ENCODE measurements at places on chromosomes 5 and 9. TPM values are rescaled to one million over a fixed set of nuclear protein-coding genes. Genes with fewer than 3 reads are reported as not detected.

The MELK gene
- 3.3 TPM for total RNA-seq

- DNase-seq = no peak
- no peaks in the 10 kb centered on the region for H3K4me1 ChIP-seq
- no peaks in the 10 kb centered on the region for H3K27me3 ChIP-seq
- H3K36me3 ChIP-seq = no peaks in the 10 kb centered on the region
- no peak overlapping the region for H3K4me3 ChIP-seq
Measured at GRCh38 chr9:106593201-106593600, 269.8 kb upstream of the ZNF462 start.

The SEMA5A gene
- 17.6 TPM for total RNA-seq

DNA sequence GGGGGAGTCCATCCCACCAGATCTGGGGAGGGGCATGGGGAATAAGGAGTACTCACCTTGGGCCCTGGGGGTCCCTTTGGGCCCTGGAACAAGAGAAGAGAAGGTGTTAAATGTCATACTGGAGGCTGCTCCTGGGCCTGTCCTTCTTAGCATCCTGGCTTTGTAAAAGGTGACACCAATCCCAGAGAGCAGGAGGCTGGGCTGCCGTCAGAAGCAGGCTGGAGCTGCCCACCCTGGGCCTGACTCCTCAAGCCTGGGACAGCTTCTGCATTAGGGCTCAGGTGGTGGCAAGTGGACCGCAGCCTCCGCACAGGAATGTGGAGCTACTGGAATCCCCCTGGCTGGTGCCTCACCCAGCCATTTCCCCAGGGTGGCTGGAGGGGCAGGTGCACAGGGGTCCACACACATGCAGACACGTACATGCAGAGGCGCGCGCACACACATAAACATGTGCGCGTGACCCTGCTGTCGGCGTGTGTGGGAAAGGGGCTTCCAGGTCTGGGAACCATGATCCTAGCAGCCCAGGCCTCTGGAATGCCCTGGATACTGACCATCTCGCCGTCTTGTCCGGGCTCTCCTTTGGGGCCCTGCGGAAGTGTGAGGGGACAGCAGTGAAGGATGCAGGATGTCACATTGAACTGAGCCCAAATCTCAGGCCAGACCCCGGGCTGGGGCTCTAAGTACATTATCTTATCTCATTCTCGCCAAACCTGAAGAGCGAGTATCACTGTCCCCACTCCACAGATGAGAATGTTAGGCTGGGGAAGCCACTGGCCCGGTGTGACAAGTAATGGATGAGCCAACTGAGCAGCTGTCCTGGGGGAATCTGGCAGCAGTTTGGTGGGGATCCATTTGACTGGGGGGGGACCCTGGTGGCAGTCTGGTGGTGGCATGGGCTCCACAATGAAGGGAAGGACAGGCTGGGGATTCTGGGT lies 29.3 kb upstream of the PHYKPL start:
- no peak for DNase-seq
- no peaks in the 10 kb centered on the region for H3K4me1 ChIP-seq
- H3K4me3 ChIP-seq = no peak overlapping the region
- no peaks in the 10 kb centered on the region for H3K27me3 ChIP-seq
- H3K27ac ChIP-seq = no peak overlapping the region

GRCh38 chr5:129593525-129593924 lies 133.4 kb downstream of the ADAMTS19 start:
- no peak for DNase-seq

GRCh38 chr5:148492351-148492750 lies 108.6 kb downstream of the FBXO38 start:
- no peak overlapping the region for H3K27ac ChIP-seq
- H3K36me3 ChIP-seq = no peaks in the 10 kb centered on the region
- H3K27me3 ChIP-seq = no peaks in the 10 kb centered on the region
- no peak overlapping the region for H3K4me3 ChIP-seq

GRCh38 chr5:34672196-34672595 lies 16.1 kb downstream of the RAI14 start:
- no peak overlapping the region for H3K4me3 ChIP-seq
- DNase-seq = no peak
- H3K36me3 ChIP-seq = no peaks in the 10 kb centered on the region
- H3K27me3 ChIP-seq = no peaks in the 10 kb centered on the region
- no peaks in the 10 kb centered on the region for H3K4me1 ChIP-seq

The WDR38 gene
- not detected for total RNA-seq

DNA sequence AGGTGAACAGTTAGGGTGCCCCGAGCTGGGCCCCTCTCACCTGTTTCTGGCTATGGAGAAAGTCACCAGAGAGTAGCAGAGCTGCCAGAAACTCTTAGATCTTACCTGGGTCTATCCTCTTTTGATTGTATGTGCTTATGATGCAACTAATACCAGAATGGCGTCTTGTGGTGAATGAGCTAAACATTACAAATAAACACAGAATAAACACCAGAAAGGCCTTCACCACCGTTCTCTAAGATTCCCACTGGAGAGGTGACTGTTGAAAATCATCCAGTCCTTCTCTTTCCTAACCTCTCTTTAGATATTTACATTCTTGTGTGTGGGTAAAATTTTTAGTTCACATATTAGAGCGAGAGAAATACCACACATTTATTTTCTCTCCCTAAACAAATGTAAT lies 241.7 kb upstream of the GAS1 start:
- no peak overlapping the region for H3K4me3 ChIP-seq
- H3K36me3 ChIP-seq = no peaks in the 10 kb centered on the region
- no peak for DNase-seq
- no peaks in the 10 kb centered on the region for H3K27me3 ChIP-seq
- H3K27ac ChIP-seq = no peak overlapping the region

The GPX3 gene
- 665 TPM for total RNA-seq

DNA sequence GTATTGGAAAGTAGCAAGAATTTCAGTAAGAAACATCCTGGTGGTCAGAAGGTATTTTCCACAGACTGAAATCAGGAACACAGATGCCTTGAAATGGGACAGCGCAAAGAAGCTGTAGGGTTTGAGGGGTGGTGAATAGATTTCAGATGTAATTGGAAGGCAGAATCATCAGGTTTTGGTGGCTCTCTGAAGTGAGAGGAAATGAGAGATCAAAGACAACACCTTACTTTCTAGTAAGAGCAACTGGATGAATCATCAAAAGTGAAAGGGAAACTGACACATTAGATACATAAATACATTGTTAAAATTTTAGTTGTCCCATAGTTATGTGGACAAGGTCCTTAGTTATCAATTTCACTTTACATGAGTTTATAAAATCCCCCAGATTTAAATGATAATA lies 188.2 kb upstream of the SLC27A6 start:
- no peaks in the 10 kb centered on the region for H3K4me1 ChIP-seq
- H3K27ac ChIP-seq = no peak overlapping the region
- H3K4me3 ChIP-seq = no peak overlapping the region
- no peaks in the 10 kb centered on the region for H3K27me3 ChIP-seq
- H3K36me3 ChIP-seq = no peaks in the 10 kb centered on the region
- DNase-seq = no peak

The OSMR gene
- total RNA-seq = 12.6 TPM

- H3K27ac ChIP-seq = no peak overlapping the region
- DNase-seq = no peak
- no peaks in the 10 kb centered on the region for H3K36me3 ChIP-seq
- no peaks in the 10 kb centered on the region for H3K4me1 ChIP-seq
Measured at GRCh38 chr5:100867039-100867562, 36.0 kb downstream of the ST8SIA4 start.

DNA sequence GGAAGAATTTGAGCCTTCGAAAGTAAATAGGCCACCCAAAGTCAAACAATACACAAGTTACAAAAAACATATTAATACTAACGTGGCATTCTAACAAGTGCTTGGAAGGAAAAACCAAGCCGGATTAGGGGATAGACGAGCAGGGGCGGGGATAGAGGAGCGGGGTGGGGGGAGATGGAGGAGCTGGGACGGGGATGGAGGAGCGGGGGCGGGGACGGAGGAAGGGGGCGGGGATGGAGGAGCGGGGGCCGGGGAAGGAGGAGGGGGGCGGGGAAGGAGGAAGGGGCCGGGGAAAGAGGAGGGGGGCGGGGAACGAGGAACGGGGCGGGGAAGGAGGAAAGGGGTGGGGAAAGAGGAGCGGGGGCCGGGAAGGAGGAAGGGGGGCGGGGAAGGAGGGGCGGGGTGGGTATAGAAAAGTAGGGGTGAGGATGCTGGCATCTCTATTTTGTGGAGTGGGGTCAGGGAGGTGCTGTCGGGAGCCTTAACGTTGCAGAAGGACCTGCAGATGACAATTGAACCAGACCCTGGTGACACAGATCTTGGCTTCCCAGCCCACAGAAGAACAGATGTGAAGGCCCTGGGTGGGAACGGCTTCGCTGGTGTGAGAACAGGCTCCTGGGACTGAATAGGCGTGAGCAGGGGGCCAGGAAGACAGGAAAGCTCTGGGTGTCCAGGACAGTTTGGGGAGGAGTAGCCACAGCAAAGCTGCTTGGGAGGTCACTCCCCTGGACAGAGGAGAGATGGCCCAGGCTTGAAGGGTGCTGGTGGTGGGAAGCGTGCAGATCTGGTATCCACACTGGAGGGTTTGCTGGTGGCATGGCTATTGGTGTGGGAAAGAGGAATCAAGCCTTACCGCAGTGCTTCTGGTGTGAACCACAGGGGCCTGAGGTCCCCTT lies 233.3 kb upstream of the DAP start:
- H3K4me3 ChIP-seq = no peak overlapping the region
- no peak for DNase-seq
- H3K4me1 ChIP-seq = no peaks in the 10 kb centered on the region
- H3K27ac ChIP-seq = no peak overlapping the region
- H3K27me3 ChIP-seq = no peaks in the 10 kb centered on the region

DNA sequence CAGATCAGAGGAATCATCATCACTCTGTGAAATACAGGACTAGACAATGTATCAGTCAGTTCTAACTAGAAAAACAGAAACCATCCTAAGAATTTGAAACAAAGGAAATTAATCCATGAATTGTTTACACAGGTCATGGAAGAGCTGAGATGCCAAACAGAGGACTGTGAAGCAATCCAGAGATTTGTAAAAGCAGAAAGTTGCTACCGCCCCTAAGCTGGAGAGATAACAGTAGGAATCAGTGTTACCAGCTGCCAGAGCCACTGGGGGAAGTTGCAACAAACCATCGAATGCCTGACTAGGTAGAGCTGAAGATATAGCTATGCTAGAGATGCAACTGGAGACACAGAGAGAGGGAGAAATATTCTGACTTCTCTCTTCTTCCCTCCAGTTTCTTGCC lies 10.4 kb upstream of the MIER3 start:
- H3K4me1 ChIP-seq = no peaks in the 10 kb centered on the region
- DNase-seq = no peak
- H3K27me3 ChIP-seq = no peaks in the 10 kb centered on the region
- H3K36me3 ChIP-seq = no peaks in the 10 kb centered on the region
- no peak overlapping the region for H3K4me3 ChIP-seq

GRCh38 chr9:13213337-13213736 lies 66.2 kb downstream of the MPDZ start:
- H3K27ac ChIP-seq = no peak overlapping the region
- H3K4me3 ChIP-seq = no peak overlapping the region
- H3K4me1 ChIP-seq = no peaks in the 10 kb centered on the region
- DNase-seq = no peak
- no peaks in the 10 kb centered on the region for H3K36me3 ChIP-seq

The PCDHGB5 gene
- 2.3 TPM for total RNA-seq

The MPDZ gene
- 34.7 TPM for total RNA-seq

DNA sequence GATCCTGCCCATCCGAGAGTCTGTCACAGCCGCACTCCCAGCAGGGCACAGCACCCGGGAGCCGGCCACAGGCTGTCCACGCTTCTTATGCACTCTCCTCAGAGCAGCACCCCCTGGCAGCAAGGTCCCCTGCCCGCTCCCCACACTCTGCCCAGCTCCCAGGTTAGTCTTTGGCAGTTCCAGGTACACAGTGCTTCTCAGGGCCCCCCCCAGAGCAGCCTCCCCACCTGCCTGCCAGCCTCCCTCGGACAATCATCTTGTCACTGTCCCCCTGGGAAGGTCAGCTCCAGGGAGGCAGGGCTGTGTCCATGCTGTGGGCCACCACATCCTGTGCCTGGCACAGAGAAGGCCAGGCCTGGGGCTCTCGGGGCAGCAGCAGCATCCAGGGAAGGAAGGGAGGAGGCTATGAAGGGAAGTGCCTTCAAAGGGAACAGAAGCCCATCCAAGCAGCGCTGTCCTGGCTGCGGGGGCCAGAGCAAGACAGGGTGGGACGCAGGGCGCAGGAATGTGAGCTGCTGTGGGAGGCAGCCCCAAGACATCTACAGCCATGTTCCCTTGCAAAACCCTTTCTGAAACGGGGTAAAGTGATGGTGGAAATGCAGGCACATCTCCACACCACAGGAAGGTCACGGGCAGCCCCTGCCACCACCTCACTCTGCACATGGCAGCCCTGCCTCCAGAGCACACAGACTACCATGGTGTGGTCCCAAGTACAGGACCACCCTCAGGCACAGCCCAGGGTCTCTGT lies 68.6 kb upstream of the ADAMTS2 start:
- no peaks in the 10 kb centered on the region for H3K36me3 ChIP-seq
- H3K4me1 ChIP-seq = no peaks in the 10 kb centered on the region
- no peak overlapping the region for H3K27ac ChIP-seq
- H3K4me3 ChIP-seq = no peak overlapping the region
- no peaks in the 10 kb centered on the region for H3K27me3 ChIP-seq

DNA sequence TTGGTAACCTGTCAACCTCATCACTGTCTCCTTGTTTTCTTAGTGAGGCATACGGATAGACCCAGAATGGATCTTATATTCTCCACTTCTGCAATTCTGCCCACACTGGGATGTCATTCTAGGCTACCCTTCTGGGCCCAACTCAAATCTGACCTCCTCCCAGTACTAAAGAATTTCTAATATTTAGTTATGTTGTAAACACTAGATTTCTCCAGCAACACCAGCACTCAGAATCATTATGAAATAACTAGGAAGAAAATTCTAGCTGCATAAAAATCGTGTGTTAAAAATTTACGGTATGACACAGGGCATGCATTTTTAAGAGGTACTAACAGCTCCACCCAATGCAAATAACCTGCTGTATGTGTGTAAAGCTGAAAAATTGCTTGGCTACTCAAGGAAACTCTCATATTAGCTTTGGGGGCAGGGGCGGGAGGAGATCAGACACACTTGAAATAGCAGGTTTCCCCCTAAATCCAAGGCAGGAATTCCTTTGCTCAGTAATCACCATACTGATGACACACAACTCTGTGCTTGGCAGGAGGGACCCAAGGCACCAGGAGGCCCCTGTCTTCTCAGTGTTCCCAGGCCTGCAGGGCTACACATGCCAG lies 27.3 kb downstream of the MACROH2A1 start:
- no peak for DNase-seq
- H3K27ac ChIP-seq = no peak overlapping the region
- H3K4me1 ChIP-seq = no peaks in the 10 kb centered on the region
- H3K36me3 ChIP-seq = no peaks in the 10 kb centered on the region

The EIF4E1B gene
- not detected for total RNA-seq

GRCh38 chr5:12392246-12392645 lies 488.0 kb upstream of the CTNND2 start:
- no peak overlapping the region for H3K27ac ChIP-seq
- H3K27me3 ChIP-seq = no peaks in the 10 kb centered on the region
- H3K4me3 ChIP-seq = no peak overlapping the region
- DNase-seq = no peak
